ENCODE measurements at places on chromosomes 5 and 9. TPM values are rescaled to one million over a fixed set of nuclear protein-coding genes. Genes with fewer than 3 reads are reported as not detected.

Gene DDX4
- total RNA-seq = not detected

DNA sequence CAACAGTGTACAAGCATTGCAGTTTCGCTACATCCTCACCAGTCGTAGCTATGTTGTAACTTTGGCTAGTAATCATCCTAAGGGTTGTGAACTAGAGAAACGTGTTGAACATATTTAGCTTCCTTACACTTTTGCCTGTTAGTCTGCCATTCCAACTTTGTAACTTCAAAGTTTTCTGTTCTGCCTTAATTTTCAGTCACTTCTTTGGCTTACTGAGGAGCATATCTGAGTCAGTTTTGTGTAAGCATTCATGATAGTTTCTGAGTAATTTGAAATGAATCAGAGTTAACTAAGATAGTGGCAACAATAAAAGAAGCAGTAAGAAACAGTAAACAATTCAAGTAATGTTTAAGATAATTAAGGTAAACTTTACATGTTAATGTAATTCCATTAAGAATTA is 58.9 kb upstream of the MCCC2 start:
- no peak overlapping the region for H3K4me3 ChIP-seq
- H3K36me3 ChIP-seq = peaks cover 15% of the 10 kb centered on the region
- no peaks in the 10 kb centered on the region for H3K4me1 ChIP-seq
- DNase-seq = no peak

DNA sequence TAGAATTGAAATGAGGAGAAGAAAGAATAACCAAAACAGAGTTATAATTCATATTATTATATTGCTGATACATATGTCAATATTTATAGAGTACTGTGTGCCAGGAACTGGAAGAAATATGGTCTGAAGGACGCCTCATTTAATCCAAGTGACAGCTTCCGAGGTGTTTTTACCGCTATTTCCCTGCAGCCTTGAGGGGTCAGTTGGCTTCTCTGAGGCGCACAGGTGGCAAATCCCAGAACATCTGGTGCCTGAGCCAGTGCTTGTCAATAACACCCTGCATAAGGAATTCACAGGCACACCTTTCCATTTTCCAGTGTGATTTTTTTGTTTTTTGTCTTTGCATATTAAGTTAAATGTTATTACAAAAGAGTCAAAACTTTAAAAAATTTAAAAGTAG is 43.3 kb upstream of the CTSL start:
- no peaks in the 10 kb centered on the region for H3K27me3 ChIP-seq
- no peak overlapping the region for H3K4me3 ChIP-seq
- no peak overlapping the region for H3K27ac ChIP-seq
- no peak for DNase-seq

Gene CARD6
- total RNA-seq = 2.8 TPM

DNA sequence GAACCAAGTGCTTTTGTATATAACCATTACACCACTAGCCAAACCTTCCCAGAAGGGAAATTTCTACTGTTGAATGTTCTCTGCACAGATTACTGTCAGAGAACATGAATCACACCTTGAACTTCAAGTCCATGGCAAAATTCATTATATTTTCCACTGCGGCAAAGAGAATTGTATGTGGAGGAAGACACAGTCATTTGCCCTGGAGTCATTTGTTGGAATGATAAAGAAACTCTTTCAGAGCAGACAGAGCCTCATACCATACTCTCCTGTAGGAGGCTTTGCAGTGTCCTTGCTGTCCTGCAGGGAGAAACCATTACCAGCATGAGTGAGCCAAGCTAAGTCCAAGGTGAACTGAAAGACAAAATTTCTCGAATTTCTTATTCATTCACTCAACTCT is 369.0 kb downstream of the ARHGEF28 start:
- H3K4me3 ChIP-seq = no peak overlapping the region
- H3K27ac ChIP-seq = no peak overlapping the region
- no peak for DNase-seq

DNA sequence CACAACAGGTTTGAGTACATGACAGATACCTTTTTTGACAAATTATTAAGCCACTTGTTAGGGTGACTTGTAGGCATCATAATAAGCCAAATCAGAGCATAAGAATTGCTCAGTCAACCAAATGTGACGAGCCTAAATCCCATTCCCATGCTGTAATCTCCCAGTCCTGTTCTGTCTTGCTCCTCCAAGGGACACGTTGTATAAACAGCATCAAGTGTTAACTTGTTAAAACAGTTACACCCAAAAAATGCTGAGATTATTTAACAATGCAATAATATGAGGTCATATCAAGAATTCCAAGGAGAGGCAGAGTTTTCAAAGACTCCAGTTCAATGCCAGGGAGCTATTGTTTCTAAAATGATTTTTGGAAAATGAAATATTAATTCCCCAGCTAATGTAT is 76.2 kb downstream of the SH3TC2 start:
- no peak for DNase-seq
- no peaks in the 10 kb centered on the region for H3K36me3 ChIP-seq
- H3K27ac ChIP-seq = no peak overlapping the region

Gene SPATA31D4
- total RNA-seq = not detected

Gene BTNL8
- not detected for total RNA-seq

DNA sequence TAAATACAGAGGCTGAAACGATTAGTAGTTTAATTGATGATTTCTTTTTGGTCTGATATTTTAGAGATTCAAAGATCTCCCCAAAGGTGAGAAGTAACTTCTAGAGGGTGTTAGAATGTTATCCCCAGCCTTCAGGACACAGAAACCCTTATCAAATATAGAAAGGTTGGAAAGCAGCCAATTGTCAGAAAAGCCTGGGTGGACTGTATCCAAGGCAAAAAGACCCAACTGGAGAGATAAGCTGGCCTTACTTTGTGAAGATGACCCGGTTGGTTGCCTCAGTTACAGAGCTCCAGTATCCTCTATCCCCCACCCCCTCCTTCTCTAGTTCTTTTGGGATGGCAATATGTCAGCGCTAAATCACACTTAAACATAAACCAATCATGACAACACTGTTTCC is 75.7 kb downstream of the GCNT4 start:
- no peak for DNase-seq
- peaks cover 10% of the 10 kb centered on the region for H3K4me1 ChIP-seq
- H3K4me3 ChIP-seq = no peak overlapping the region
- no peaks in the 10 kb centered on the region for H3K36me3 ChIP-seq

All from CD4-positive, CD25-positive, alpha-beta regulatory T cell (primary cell).